ENCODE measurements at places on chromosomes 3 and 15.
A peak's percentile ranks its signal among the peaks of the same experiment; 100 is the strongest.

DNA sequence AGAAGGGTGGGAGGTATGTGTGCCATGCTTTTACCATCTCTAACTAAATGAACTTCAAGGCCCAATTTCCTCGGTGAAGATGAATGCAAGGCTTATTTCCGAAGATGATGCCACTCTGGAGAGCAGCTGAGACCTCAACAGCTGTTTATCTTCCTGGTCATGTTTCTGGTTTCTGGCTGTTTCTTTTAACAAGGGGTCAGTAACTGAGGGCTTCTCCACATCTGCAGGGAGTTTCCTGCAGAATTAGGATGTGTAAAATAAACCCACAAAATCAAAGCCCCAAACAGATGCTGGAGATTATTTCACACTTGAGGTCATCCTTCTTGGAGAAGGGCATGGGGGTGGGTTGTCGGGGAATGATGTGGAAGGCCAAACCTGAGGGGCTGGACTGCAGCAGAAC is 220.3 kb downstream of the THSD4 start:
- no peak overlapping the region for H3K4me3 ChIP-seq
- no peaks in the 10 kb centered on the region for H3K36me3 ChIP-seq
- H3K27me3 ChIP-seq, result no peaks in the 10 kb centered on the region
- no peak overlapping the region for H3K27ac ChIP-seq

- no peak overlapping the region for H3K4me3 ChIP-seq
- DNase-seq, result no peak
Observed at GRCh38 chr15:31382713-31383045, 56.0 kb downstream of the KLF13 start.

GRCh38 chr15:79948095-79948695 is 22.8 kb downstream of the BCL2A1 start:
- no peaks in the 10 kb centered on the region for H3K4me1 ChIP-seq
- no peak overlapping the region for H3K4me3 ChIP-seq
- no peak for DNase-seq
- no peaks in the 10 kb centered on the region for H3K36me3 ChIP-seq

- H3K27me3 ChIP-seq, result no peaks in the 10 kb centered on the region
- H3K4me1 ChIP-seq, result peaks cover 17% of the 10 kb centered on the region
- H3K4me3 ChIP-seq, result no peak overlapping the region
- no peak for DNase-seq
- H3K27ac ChIP-seq, result no peak overlapping the region
Observed at GRCh38 chr3:55687526-55687925, 200.4 kb upstream of the WNT5A start.

DNA sequence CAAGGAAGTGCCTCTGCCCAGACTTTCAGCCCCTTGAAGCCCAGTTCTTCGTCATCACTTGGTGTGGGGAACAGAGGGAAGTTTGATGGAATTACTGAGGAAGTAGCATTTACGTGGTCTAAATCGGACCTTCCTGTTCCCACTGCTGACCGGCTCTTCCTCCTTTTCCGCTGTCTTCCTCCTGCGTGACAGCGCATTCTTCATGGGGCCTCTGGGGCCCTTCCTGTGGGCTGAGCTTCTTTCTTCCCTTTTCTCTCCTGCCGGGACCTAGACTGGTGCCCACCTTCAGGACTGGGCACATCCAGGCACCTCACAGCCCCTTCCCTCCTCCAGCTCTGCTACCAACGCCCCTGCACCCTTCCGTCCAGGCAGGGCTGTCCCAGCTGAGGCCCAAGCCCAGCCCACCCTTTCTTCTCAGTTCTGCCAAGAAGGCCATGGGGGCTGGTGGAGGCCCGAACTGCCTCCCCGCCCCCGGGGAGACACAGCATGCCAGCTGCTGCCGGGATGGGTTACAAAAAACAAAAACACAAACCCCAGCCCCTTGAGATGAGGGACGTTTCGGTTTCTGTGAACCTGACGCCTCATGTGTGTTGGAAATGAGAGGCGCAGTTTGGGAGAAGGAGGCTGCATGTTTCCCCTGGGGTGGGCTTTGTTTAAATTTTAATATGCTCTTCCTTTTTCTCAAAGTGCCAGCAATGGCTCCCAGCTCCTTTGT is 19.1 kb downstream of the ZNF710 start:
- H3K4me3 ChIP-seq, result no peak overlapping the region
- no peak overlapping the region for H3K27ac ChIP-seq
- H3K4me1 ChIP-seq, result no peaks in the 10 kb centered on the region
- H3K27me3 ChIP-seq, result no peaks in the 10 kb centered on the region
- no peaks in the 10 kb centered on the region for H3K36me3 ChIP-seq

DNA sequence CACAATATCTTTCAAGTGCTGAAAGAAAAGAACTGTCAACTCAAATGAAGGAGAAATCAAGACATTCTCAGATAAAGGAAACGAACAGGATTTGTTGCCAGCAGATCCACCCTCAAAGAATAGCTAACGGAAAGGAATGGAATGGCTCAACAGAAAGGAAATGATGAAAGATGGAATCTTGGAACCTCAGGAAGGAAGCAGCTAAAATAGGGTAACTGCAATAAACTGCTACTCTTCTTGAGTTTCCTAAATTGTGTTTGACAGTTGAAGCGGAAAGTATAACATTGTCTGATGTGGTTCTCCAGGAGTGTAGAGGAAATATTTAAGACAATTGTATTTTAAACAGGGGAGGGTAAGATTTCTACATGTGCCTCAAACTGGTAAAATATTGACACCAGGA is 22.0 kb downstream of the PRR23E start:
- no peak overlapping the region for H3K27ac ChIP-seq
- no peaks in the 10 kb centered on the region for H3K4me1 ChIP-seq
- peak; percentile 11 for DNase-seq
- peaks cover 5% of the 10 kb centered on the region for H3K27me3 ChIP-seq

DNA sequence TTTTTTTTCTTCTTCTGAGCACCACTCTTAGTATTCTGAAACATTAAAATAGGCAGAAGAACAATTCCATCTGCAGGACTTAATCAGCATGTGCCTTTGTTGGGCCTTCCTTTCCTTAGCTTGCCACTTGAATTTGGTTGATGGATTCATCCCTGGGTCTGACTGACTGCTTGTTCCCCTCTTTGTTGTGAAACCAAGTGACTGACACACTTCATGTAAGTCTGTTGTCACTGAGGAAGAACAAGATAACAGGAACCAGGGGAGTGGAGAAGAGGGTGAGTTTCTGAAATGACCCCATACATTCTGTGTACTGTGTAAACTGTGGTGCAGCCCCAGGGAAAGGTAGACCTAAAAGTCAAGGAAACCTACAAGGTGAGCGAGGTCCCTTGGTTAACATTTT is 188.7 kb upstream of the TBC1D5 start:
- DNase-seq, result no peak
- no peak overlapping the region for H3K27ac ChIP-seq
- no peaks in the 10 kb centered on the region for H3K36me3 ChIP-seq
- H3K4me3 ChIP-seq, result no peak overlapping the region

GRCh38 chr3:94374439-94375161 is 311.7 kb downstream of the NSUN3 start:
- H3K27ac ChIP-seq, result no peak overlapping the region
- no peaks in the 10 kb centered on the region for H3K27me3 ChIP-seq
- H3K4me3 ChIP-seq, result no peak overlapping the region
- no peak for DNase-seq

DNA sequence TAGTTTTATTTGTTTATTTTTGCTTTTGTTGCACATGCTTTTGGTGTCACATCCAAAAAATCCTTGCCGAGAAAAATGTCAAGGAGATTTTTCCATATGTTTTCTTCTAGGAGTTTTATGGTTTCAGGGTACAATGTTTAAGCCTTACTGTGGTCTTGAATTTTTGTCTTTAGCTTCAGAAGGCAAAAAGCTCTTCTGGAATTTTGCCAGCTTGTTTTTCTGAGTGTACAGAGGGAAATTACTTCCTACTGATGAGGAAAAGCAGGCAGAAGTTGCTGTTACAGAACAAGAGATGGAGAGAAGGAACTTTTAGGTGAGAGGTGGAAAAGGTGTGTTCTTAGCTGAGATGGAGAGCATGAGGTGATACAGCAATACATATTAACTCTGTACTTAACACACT is 59.6 kb downstream of the UBE2E2 start:
- H3K27ac ChIP-seq, result no peak overlapping the region
- H3K4me1 ChIP-seq, result no peaks in the 10 kb centered on the region
- no peak overlapping the region for H3K4me3 ChIP-seq
- H3K36me3 ChIP-seq, result no peaks in the 10 kb centered on the region
- DNase-seq, result no peak

DNA sequence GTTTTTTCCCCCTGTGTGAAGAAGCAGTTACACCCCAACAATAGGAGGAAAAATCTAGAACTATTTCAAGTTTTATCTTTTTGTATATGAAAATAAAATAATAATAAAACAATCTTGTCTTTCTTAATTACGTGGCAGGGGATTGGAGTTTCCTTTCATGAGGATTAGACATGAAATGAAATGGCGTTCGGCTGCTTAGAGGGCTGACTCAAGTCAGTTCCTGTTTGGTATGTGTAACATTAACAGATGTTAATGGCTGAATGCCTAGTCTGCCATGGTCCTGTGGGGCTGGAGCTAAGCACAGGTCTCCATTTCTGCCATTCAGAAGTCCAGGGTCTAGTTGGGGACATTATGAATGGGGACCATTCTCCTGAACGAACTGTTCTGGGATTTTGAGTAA is 3.1 kb upstream of the EXOG start:
- no peaks in the 10 kb centered on the region for H3K27me3 ChIP-seq
- no peaks in the 10 kb centered on the region for H3K36me3 ChIP-seq
- H3K4me1 ChIP-seq, result peaks cover 8% of the 10 kb centered on the region
- peak; percentile 30 for DNase-seq
- H3K4me3 ChIP-seq, result no peak overlapping the region

DNA sequence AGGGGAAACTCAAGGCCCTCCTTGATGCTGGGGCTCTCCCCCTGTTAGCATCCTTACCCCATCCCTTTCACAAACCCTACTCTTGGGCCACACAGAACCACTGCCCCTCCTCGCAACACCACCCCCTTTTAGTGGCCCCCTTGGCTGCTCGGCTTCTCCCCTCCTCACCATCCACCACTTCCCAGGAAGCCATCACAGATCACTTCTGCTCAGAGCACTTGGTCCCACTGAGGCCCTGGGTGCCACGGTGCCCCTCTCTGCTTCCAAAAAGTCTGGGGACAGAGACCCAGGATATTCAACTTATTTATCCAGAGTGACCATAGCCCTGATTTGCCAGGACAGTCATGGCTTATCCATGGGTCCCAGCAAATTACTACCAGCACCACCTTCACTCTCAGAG is 2.4 kb downstream of the RHCG start:
- no peaks in the 10 kb centered on the region for H3K4me1 ChIP-seq
- no peak overlapping the region for H3K4me3 ChIP-seq
- DNase-seq, result no peak
- H3K27ac ChIP-seq, result no peak overlapping the region
- H3K36me3 ChIP-seq, result no peaks in the 10 kb centered on the region

- peak; percentile 89 for DNase-seq
- H3K4me1 ChIP-seq, result no peaks in the 10 kb centered on the region
- H3K4me3 ChIP-seq, result no peak overlapping the region
Observed at GRCh38 chr3:99172736-99173657, 271.5 kb upstream of the DCBLD2 start.

- H3K4me3 ChIP-seq, result no peak overlapping the region
- no peak overlapping the region for H3K27ac ChIP-seq
- no peaks in the 10 kb centered on the region for H3K4me1 ChIP-seq
- no peaks in the 10 kb centered on the region for H3K27me3 ChIP-seq
- no peaks in the 10 kb centered on the region for H3K36me3 ChIP-seq
Observed at GRCh38 chr3:136576279-136577009, 175.7 kb downstream of the STAG1 start.

DNA sequence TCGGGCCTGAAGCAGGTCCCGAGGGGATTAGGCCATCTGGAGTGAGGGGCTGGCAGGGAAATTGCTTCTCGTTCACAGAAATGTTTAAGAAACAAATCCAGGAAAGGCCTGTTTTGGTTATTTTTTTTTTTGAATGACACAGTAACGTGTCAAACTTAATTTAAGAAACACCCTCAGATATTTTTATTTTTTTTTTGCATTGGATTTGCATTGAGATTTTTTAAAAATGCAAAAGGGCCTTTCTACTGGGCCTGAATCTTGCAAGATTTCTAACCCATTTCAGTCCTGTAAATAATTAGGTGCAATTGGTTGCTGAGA is 25.0 kb upstream of the KLF13 start:
- H3K4me3 ChIP-seq, result no peak overlapping the region
- no peak overlapping the region for H3K27ac ChIP-seq
- H3K36me3 ChIP-seq, result no peaks in the 10 kb centered on the region

DNA sequence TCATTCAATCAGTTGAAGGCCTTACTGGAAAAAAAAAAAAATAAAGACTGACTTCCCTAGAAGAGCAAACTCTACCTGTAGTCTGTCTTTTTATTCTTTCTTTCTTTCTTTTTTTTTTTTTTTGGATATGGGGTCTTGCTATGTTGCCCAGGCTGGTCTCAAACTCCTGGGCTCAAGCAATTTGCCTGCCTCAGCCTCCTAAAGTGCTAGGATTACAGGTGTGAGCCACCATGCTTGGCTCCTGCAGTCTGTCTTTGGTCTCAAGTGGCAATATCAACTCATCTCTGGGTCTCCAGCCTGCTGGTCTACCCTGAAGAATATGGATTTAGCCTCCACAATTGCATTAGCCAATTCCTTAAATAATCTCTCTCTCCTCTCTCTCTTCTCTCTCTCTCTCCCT is 167.7 kb upstream of the P2RY1 start:
- no peaks in the 10 kb centered on the region for H3K27me3 ChIP-seq
- H3K27ac ChIP-seq, result no peak overlapping the region
- H3K4me1 ChIP-seq, result no peaks in the 10 kb centered on the region
- no peak overlapping the region for H3K4me3 ChIP-seq
- no peaks in the 10 kb centered on the region for H3K36me3 ChIP-seq
- DNase-seq, result no peak

GRCh38 chr15:73928971-73929627 is 2.8 kb downstream of the LOXL1 start:
- H3K4me1 ChIP-seq, result peaks cover 25% of the 10 kb centered on the region
- H3K4me3 ChIP-seq, result no peak overlapping the region
- H3K36me3 ChIP-seq, result no peaks in the 10 kb centered on the region
- DNase-seq, result peak; percentile 69

GRCh38 chr3:24793896-24794295 is 299.2 kb upstream of the THRB start:
- no peaks in the 10 kb centered on the region for H3K36me3 ChIP-seq
- no peak overlapping the region for H3K27ac ChIP-seq
- no peak overlapping the region for H3K4me3 ChIP-seq
- DNase-seq, result no peak
- H3K27me3 ChIP-seq, result no peaks in the 10 kb centered on the region
- no peaks in the 10 kb centered on the region for H3K4me1 ChIP-seq

DNA sequence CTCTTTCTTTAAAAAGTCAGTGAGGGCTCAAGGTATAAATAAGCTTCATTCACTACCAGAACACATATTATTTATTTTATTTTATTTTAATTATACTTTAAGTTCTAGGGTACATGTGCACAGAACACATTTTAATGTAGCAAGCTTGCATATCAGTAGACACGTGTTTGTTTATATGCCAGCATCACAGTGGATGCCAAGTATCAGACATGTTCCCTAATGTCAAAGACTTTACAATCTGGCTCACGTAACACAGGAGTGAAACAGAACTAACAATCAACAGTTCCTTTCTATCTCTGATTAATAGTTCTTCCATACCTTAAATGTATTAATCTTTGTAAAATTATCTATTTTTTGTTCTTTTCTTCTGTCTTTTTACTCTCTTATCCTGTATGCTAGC is 23.3 kb upstream of the ENTPD3 start:
- H3K36me3 ChIP-seq, result no peaks in the 10 kb centered on the region
- DNase-seq, result no peak
- no peaks in the 10 kb centered on the region for H3K27me3 ChIP-seq
- H3K4me1 ChIP-seq, result no peaks in the 10 kb centered on the region
- no peak overlapping the region for H3K4me3 ChIP-seq
- H3K27ac ChIP-seq, result no peak overlapping the region

Measured in cardiac muscle cell (in vitro differentiated cells and primary cell).